H1 (cell line): ENCODE measurements at places on chromosomes 13 and 19. TPM values are rescaled to one million over a fixed set of nuclear protein-coding genes. Genes with fewer than 3 reads are reported as not detected.

- H3K27ac ChIP-seq, result no peak overlapping the region
- no peaks in the 10 kb centered on the region for H3K4me1 ChIP-seq
- H3K4me3 ChIP-seq, result no peak overlapping the region
- no peak for DNase-seq
- H3K36me3 ChIP-seq, result no peaks in the 10 kb centered on the region
Observed at GRCh38 chr19:3346677-3347353, 19.6 kb upstream of the NFIC start.

GRCh38 chr19:31421856-31422255, 72.6 kb upstream of the TSHZ3 start:
- H3K27ac ChIP-seq, result no peak overlapping the region
- no peaks in the 10 kb centered on the region for H3K27me3 ChIP-seq
- H3K4me1 ChIP-seq, result peaks cover 42% of the 10 kb centered on the region
- no peak for DNase-seq
- no peaks in the 10 kb centered on the region for H3K36me3 ChIP-seq
- H3K4me3 ChIP-seq, result no peak overlapping the region

- DNase-seq, result peak; percentile 68
- peak overlapping the region; percentile 83; the same call in 1 of the 2 replicates for H3K27ac ChIP-seq
- H3K27me3 ChIP-seq, result no peaks in the 10 kb centered on the region
- H3K4me3 ChIP-seq, result peak overlapping the region; percentile 26; the same call in 1 of the 2 replicates
- H3K36me3 ChIP-seq, result no peaks in the 10 kb centered on the region
- H3K4me1 ChIP-seq, result peaks cover 42% of the 10 kb centered on the region
Observed at GRCh38 chr19:13986348-13986904, 19.7 kb downstream of the RFX1 start.

GRCh38 chr19:42411581-42412178, 15.5 kb downstream of the LIPE start:
- no peaks in the 10 kb centered on the region for H3K27me3 ChIP-seq
- peaks cover 9% of the 10 kb centered on the region for H3K4me1 ChIP-seq
- no peak overlapping the region for H3K4me3 ChIP-seq
- H3K36me3 ChIP-seq, result no peaks in the 10 kb centered on the region; the same call in 1 of the 2 replicates

DNA sequence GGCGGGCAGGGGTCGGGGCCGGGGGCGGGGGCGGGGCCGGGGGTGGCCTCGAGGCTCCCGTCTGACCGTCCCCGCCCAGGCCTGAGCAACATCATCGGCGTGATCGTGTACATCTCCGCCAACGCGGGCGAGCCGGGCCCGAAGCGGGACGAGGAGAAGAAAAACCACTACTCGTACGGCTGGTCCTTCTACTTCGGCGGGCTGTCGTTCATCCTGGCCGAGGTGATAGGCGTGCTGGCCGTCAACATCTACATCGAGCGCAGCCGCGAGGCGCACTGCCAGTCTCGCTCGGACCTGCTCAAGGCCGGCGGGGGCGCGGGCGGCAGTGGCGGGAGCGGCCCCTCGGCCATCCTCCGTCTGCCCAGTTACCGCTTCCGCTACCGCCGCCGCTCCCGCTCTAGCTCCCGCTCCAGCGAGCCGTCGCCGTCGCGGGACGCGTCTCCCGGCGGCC, 9.4 kb upstream of the CACNG6 start:
- no peaks in the 10 kb centered on the region for H3K36me3 ChIP-seq
- H3K4me1 ChIP-seq, result peaks cover 4% of the 10 kb centered on the region
- no peak for DNase-seq
- peak overlapping the region; percentile 36; the same call in 1 of the 2 replicates for H3K4me3 ChIP-seq
- H3K27ac ChIP-seq, result no peak overlapping the region
- H3K27me3 ChIP-seq, result peaks cover 2% of the 10 kb centered on the region; the same call in 1 of the 2 replicates

DNA sequence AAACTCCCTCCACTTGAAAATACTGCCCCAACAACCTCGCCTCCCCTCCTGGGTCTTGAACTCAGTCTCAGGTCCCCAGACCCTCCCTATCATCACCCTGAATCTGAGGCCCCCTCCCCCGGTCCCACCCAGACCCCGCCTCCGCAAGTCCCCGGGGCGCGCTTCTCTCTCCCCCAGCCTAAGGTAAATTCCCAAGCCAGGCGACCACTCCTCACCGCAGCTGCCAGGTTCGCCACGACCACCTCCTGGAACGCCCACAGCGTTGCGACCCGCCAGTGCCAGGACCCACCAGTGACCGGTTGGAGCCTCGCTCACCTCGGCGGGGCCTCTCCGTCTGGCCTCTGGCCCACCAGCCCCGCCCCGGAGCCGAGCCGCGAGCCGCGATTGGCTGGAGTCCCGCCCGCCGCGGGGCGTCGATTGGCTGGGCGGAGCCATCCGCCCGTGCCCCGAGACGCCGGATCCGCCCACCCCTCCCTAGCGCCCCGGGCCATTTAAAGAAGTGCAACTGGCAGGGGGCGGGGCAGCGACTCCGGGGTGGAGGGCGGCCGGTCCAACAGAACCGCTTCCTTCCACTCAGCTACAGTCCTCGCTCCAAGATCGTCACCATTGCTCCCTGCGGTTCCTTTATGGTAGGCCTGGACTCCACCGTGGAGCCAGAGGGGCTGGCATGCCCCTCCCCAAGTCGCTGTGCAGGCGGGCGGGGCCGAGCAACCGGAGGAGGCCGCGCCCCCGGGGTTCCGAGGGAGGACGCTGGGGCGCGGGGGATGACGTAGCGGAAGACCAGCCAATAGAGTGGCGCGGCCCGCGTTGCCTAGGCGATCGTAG, at the start of gene SERTAD3:
SERTAD3 (minus strand) TSS at position 336 of the 825 bp plus-strand sequence. CDS start 2,255 bp downstream, outside the sequence.
- H3K27me3 ChIP-seq, result no peaks in the 10 kb centered on the region
- H3K27ac ChIP-seq, result peak within 1 kb of the TSS; percentile 89
- peak within 1 kb of the TSS; percentile 99 for H3K4me3 ChIP-seq
- peaks cover 7% of the 10 kb centered on the region for H3K4me1 ChIP-seq
- H3K36me3 ChIP-seq, result peaks cover 17% of the 10 kb centered on the region

DNA sequence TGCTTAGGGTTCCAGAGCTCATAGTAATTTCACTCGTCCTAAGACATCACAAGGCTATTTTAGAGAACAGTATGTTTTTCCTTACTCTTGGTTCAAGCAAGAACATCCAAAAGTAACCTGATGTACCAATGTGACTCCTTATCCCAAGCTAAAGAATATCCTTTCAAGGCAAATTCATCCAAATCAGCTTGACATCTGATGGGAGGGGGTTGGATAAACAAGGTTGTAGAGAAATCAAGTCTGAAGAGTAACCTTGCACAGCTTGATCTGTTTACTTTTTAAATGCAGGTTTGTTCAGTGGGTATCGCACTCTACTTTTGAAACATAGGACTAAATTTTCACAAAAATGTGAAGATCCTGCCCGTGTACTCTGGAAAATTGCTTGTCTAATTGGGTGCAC, 201.2 kb downstream of the GGACT start:
- no peak for DNase-seq
- H3K36me3 ChIP-seq, result no peaks in the 10 kb centered on the region
- no peaks in the 10 kb centered on the region for H3K27me3 ChIP-seq
- H3K4me1 ChIP-seq, result peaks cover 2% of the 10 kb centered on the region; the same call in 1 of the 2 replicates

DNA sequence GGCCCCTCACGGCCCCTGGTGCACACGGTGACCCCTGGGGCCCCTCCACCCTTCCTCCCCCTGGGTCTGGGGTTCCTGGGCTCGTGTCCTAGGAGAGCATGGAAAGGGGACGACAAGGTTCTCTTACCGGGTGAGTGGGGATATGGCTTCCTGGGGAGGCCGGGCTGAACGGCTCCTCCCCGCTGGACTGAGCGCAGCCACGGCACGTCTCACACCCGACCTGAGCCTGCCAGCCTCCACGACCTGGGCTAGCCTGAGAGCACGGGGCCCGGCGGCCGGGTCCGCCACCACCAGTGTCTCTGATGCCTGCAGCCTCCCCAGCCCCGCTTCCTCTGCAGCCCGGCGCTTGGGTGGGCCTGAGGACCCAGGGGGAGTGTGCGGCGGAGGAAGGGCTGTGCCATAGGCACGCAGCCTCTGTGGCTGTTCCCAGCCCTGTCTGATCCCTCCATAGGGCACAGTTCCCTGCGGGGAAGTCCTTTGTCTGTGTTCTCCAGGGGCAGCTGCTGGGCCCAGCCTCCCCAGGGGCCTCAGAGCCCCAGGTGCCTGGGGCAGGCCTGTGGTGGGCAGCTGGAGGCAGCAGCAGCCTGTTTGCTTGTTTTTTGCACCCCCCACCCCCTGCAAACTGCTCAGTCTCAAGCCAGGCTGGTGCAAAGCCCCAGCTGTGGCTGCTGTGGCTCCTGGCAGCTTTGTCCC, 15.0 kb downstream of the PLIN4 start:
- peaks cover 6% of the 10 kb centered on the region; the same call in 1 of the 2 replicates for H3K27me3 ChIP-seq
- H3K4me1 ChIP-seq, result no peaks in the 10 kb centered on the region
- H3K36me3 ChIP-seq, result peaks cover 7% of the 10 kb centered on the region
- no peak for DNase-seq
- no peak overlapping the region for H3K27ac ChIP-seq

GRCh38 chr19:15159251-15159650, 41.5 kb downstream of the NOTCH3 start:
- no peak overlapping the region for H3K4me3 ChIP-seq
- no peak overlapping the region for H3K27ac ChIP-seq
- no peak for DNase-seq
- no peaks in the 10 kb centered on the region for H3K4me1 ChIP-seq
- no peaks in the 10 kb centered on the region for H3K27me3 ChIP-seq
- H3K36me3 ChIP-seq, result peaks cover 13% of the 10 kb centered on the region

DNA sequence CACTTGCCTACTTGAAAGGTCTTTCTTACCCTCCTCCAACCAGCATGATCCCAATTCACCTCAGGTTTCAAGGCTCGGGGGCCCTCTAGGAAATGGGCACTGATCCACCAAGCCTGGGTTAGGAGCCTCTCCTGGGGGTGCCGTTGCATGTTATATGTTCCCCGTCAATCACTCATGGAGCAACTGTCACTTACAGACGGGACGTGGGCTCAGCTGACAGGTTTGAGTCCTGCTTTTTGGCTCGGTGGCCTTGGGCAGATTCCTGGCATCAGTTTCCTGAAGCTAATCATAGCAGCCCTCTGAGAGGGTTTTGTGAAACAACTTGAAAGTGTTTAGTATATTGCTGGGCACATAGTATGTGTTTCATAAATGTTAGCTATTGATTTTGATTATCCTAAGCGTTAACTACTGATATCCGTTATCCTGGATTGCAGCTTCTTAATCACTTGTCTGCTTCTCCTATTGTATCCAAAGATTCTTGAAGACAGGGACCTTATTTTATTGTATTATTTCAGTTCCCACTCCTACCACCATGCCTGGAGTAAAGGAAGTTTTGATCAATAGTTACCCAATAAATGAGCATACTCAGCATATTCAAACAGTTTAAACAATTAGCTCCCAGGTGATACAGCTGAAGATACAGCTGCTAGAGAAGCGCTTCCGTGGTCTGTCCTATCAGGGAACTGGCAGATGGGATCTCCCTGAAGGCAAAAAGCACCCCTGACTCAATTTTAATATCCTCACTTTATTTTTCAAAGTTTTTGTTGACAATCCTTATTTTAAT, 57.9 kb downstream of the RFC3 start:
- H3K27me3 ChIP-seq, result no peaks in the 10 kb centered on the region
- H3K27ac ChIP-seq, result no peak overlapping the region
- H3K36me3 ChIP-seq, result no peaks in the 10 kb centered on the region

GRCh38 chr13:34254366-34254765, 436.4 kb downstream of the RFC3 start:
- H3K27me3 ChIP-seq, result no peaks in the 10 kb centered on the region
- no peak overlapping the region for H3K27ac ChIP-seq
- H3K4me1 ChIP-seq, result no peaks in the 10 kb centered on the region
- no peaks in the 10 kb centered on the region for H3K36me3 ChIP-seq
- no peak for DNase-seq

DNA sequence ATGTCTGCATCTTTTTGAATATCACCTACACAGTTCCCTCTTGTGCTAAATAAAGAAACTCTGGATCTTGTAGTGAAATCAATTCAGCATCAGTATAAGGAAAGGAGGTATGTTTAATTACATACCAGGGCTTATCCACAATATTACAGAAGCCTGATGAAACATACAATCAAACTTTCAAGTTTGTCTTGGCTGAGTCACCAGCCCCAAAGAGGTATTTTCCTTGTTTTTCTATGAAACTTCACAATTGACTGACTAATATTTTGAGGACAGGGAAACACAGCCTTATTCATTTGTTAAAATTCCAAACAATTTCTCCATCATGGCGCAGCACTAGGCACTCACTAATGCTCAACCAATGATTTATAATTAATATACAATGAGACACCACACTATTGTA, 952.4 kb downstream of the PCDH17 start:
- H3K4me3 ChIP-seq, result no peak overlapping the region
- no peaks in the 10 kb centered on the region for H3K27me3 ChIP-seq
- no peaks in the 10 kb centered on the region for H3K4me1 ChIP-seq
- H3K27ac ChIP-seq, result no peak overlapping the region

DNA sequence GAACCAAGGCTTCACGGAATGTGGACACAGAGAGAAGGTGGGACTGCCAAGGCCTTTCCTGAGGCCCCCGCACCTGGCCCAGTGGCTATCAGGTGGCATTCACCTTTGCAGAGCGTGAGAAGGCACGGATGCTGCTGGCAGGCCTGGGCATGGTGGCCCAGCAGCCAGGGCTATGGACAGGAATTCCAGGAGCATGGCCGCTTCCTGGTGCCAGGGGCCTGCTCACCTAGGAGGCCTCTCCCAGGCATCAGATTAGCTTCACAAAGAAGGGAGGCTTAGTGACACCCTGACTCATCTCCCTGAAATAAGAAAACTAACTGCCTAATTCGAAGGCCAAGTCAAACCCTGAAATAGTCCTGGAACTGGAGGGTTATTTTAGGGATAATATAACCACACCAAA, 155.8 kb downstream of the TEX29 start:
- no peaks in the 10 kb centered on the region for H3K4me1 ChIP-seq
- no peak for DNase-seq
- H3K4me3 ChIP-seq, result no peak overlapping the region

DNA sequence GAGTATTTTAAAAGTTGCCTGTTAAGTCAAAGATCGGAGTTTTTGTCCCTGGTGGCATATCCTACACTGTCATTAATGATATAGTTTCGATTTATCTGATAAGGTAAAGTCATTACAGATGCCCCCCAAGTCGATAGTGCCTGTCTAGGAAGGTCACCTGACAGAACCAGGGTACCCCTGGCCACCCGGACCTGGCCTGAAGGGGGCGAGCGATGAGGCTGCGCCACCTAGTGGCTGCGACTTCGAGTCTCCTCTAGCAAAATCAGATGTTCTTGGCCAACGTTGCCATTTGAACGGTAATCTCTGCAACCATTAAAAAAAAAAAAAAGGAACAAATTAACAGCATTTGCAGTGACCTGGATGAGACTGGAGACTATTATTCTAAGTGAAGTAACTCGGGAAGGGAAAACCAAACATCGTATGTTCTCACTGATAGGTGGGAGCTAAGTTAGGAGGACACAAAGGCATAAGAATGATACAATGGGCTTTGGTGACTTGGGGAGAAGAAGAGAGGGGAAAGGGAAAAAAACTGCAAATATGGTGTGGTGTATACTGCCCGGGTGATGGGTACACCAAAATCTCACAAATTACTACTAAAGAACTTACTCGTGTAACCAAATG, 565.1 kb downstream of the LIG4 start:
- no peaks in the 10 kb centered on the region for H3K36me3 ChIP-seq
- no peaks in the 10 kb centered on the region for H3K4me1 ChIP-seq
- H3K27me3 ChIP-seq, result no peaks in the 10 kb centered on the region
- no peak overlapping the region for H3K27ac ChIP-seq

Gene IGFL2
- polyA plus RNA-seq, result not detected in 2 replicates

Gene ARL11
- 0.41 and 0.45 TPM in 2 replicates for polyA plus RNA-seq

Gene ZNF723
- not detected in 2 replicates for polyA plus RNA-seq

Gene KL
- 0.02 TPM in 1 of 2 replicates, not detected in the other for polyA plus RNA-seq

Gene DPF1
- polyA plus RNA-seq, result 12.9 and 20.9 TPM in 2 replicates

Gene TMEM86B
- 2.9 and 4.2 TPM in 2 replicates for polyA plus RNA-seq

Gene SLC7A9
- polyA plus RNA-seq, result 0.08 and 0.15 TPM in 2 replicates

Gene RNF6
- polyA plus RNA-seq, result 3.1 and 4.0 TPM in 2 replicates

Gene PSG11
- polyA plus RNA-seq, result not detected in 2 replicates

Gene CEACAM5
- polyA plus RNA-seq, result not detected in 2 replicates
